GM23248 (cell line): ENCODE measurements at places on chromosomes 13 and 19. TPM values are rescaled to one million over a fixed set of nuclear protein-coding genes. Genes with fewer than 3 reads are reported as not detected.

GRCh38 chr13:114145256-114145655 lies 12.8 kb upstream of the RASA3 start:
- no peak overlapping the region for H3K4me3 ChIP-seq
- H3K27ac ChIP-seq, result no peak overlapping the region
- no peak for DNase-seq
- no peaks in the 10 kb centered on the region; the same call in 1 of the 2 replicates for H3K27me3 ChIP-seq

DNA sequence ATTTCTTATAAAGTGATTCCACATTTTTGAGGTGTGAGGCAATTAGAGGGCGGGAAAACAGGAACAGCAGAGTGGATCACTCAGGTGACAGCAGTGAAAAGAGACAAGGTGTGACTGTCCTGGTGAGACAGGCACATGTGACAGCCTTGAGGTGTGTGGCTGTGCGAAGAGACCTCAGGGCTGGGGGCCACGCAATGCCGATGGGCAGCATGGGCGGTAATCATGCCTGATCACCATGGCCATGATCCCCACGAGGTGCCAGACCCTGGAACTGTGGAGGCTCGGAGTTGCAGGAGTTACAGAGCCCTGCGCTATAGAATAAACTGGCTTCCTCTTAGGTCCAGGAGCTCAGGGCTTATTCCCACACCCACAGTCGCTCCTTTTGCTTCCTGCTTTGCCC lies 2.0 kb downstream of the SPACA6 start:
- no peak for DNase-seq
- H3K4me1 ChIP-seq, result peaks cover 7% of the 10 kb centered on the region
- H3K27me3 ChIP-seq, result no peaks in the 10 kb centered on the region
- peaks cover 9% of the 10 kb centered on the region for H3K36me3 ChIP-seq

- H3K4me3 ChIP-seq, result peak overlapping the region; percentile 87
- peak overlapping the region; percentile 98 for H3K27ac ChIP-seq
- DNase-seq, result peak; percentile 80
- H3K4me1 ChIP-seq, result peaks cover 24% of the 10 kb centered on the region
- H3K36me3 ChIP-seq, result no peaks in the 10 kb centered on the region
These were observed 689 bp downstream of the ING1 start for GRCh38 chr13:110713981-110714796.

GRCh38 chr13:76745261-76746200 lies 140.7 kb downstream of the KCTD12 start:
- no peak overlapping the region for H3K4me3 ChIP-seq
- DNase-seq, result no peak

DNA sequence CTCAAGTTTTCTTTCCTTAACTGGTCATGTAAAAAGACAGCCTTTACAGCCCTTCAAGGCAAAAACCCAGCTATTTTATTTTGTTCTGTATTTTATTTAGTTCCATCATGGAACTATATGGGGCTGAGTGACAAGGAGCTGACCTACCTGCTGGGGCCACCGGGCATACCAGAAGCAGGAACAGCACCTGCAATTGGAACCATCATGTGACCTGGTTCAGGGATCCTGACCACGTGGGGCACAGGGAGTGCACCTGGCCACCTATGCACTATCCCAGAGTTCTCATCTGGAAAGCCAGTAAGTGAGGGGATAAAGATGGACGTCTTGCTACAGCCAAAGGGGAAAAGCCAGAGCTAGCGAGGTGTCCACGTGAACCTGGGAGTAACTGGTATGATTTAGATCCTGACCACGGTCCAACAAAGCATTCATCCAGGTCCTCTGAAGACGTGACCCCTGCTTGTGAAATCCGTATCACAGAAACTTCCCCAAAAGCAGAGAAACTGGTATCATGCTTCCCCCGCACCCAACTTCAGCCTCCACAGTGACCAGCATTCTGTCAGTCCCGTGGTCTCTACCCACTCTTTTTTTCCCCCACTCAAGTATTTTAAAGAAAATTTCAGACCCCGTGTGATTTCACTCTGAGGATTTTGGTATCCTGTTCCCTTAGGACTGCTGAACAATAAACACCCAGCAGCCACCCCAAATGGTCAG lies 40.5 kb upstream of the SLC15A1 start:
- no peak overlapping the region for H3K4me3 ChIP-seq
- H3K36me3 ChIP-seq, result no peaks in the 10 kb centered on the region
- H3K4me1 ChIP-seq, result no peaks in the 10 kb centered on the region
- no peak for DNase-seq

- H3K27ac ChIP-seq, result no peak overlapping the region
- DNase-seq, result no peak
- H3K4me1 ChIP-seq, result no peaks in the 10 kb centered on the region
- H3K4me3 ChIP-seq, result no peak overlapping the region
These were observed 1248.8 kb upstream of the SLC10A2 start for GRCh38 chr13:104314926-104315535.

- no peaks in the 10 kb centered on the region for H3K27me3 ChIP-seq
- H3K27ac ChIP-seq, result no peak overlapping the region
- no peak overlapping the region for H3K4me3 ChIP-seq
- DNase-seq, result peak; percentile 7
- H3K4me1 ChIP-seq, result no peaks in the 10 kb centered on the region
These were observed 662.0 kb upstream of the KLF12 start for GRCh38 chr13:74796157-74796556.

- no peaks in the 10 kb centered on the region for H3K27me3 ChIP-seq
- H3K4me3 ChIP-seq, result peak overlapping the region; percentile 79
- peaks cover 10% of the 10 kb centered on the region; the same call in 1 of the 2 replicates for H3K36me3 ChIP-seq
- H3K4me1 ChIP-seq, result peaks cover 12% of the 10 kb centered on the region
- H3K27ac ChIP-seq, result no peak overlapping the region
These were observed 3.0 kb downstream of the DZIP1 start for GRCh38 chr13:95641291-95642027.

GRCh38 chr19:46317339-46317738 lies 20.5 kb downstream of the HIF3A start:
- DNase-seq, result no peak
- no peaks in the 10 kb centered on the region for H3K27me3 ChIP-seq
- no peaks in the 10 kb centered on the region for H3K36me3 ChIP-seq

The FXYD7 gene
- total RNA-seq, result not detected in 2 replicates

The ACTN4 gene
- 467 and 477 TPM in 2 replicates for total RNA-seq

The NKG7 gene
- not detected in 2 replicates for total RNA-seq

The SPRY2 gene
- total RNA-seq, result 11.6 and 22.3 TPM in 2 replicates
